ENCODE measurements at places on chromosomes 3 and 15.

GRCh38 chr3:158742871-158743663 lies 10.8 kb upstream of the RARRES1 start:
- peak; percentile 90 for DNase-seq

DNA sequence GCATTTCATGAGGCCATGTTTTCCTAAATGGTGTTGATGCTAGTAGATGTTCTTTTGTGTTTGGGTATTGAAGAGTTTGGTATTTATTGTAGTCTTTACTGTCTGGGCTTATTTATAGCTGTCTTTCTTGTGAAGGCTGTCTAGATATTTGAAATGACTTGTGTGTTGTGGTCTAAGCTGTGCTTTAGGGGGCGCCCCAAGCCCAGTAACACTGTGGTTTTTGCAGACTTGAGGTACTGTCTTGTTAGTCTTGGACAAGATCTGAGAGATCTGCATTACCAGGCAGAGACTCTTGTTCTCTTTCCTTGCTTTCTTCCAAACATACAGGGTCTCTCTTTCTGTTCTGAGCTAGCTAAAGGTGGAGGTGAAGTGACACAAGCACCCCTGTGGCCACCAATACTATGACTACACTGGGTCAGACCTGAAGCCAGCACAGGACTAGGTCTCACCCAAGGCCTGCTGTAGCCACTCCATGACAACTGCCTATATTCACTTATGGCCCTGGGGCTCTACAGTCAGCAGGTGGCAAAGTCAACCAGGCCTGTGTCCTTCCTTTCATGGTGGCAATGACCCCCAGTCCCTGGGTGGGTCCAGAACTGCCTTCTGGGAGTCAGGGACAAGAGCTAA lies 152.1 kb upstream of the TBC1D5 start:
- DNase-seq = no peak

DNA sequence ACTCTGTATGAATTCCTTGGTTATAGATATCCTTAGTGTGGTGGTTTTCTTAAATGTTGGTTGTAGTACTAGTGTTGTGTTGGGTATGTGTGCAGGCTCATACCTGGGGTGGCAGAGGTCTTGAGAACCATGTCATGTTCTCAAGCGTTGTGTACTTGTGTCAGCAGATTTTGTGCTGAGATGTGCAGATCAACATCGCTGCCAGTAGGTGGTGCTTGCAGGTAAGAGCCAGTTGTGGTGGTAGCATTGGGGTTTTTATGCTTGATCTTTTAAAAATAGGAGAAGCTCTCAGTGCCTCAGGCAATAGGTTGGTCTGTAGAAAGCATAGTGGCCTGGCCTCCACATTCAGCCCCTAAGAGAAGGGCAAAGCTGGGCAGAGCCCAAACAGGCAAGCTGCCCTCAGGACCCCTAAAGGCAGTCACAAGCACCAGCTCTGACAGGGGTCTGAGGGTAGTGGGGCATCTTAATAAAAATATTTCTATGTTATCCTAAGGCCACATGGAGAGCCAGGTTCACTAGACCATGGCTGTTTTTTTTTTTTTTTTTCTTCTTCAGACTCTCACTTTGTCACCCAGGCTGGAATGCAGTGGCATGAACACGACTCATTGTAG lies 164.0 kb downstream of the IL20RB start:
- peak; percentile 48 for DNase-seq

DNA sequence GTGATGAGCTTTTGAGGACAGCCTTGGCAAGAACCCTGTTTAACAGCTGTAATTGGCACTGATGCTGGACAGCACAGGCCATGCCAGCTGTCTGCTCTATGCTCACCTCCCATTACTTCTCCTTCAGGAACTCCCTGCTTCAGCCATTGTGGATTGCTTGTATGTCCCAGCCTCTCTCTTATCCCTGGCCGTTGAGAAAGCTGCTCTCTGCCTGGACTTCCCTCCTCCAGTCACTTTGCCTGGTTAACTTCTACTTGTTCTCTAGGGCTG lies 444.5 kb downstream of the EPHB1 start:
- DNase-seq = no peak

GRCh38 chr15:80482696-80483095 lies 78.5 kb downstream of the ARNT2 start:
- DNase-seq = no peak

- DNase-seq = no peak
Observed at GRCh38 chr3:145124900-145125678, 1035.9 kb downstream of the PLOD2 start.

Data from NCI-H1694 (cell line).